ENCODE measurements at places on chromosomes 4 and X. TPM values are rescaled to one million over a fixed set of nuclear protein-coding genes. Genes with fewer than 3 reads are reported as not detected.

EPGN gene
- polyA plus RNA-seq = not detected

INTS6L gene
- polyA plus RNA-seq = 1.2 TPM

NWD2 gene
- polyA plus RNA-seq = 0.20 TPM

MND1 gene
- 3.0 TPM for polyA plus RNA-seq

SSX2 gene
- polyA plus RNA-seq = not detected

CLTRN gene
- polyA plus RNA-seq = 1.6 TPM

PNCK gene
- 24.5 TPM for polyA plus RNA-seq

LAP3 gene
- polyA plus RNA-seq = 36.6 TPM

DCTD gene
- polyA plus RNA-seq = 65.7 TPM

GAB1 gene
- 13.0 TPM for polyA plus RNA-seq

SSX3 gene
- not detected for polyA plus RNA-seq

CSAG1 gene
- polyA plus RNA-seq = 1.9 TPM

S100G gene
- not detected for polyA plus RNA-seq

MAGEE1 gene
- polyA plus RNA-seq = 15.9 TPM

GYPB gene
- not detected for polyA plus RNA-seq

RAB39B gene
- 10.9 TPM for polyA plus RNA-seq

ERAS gene
- 0.75 TPM for polyA plus RNA-seq

KIF4A gene
- 20.3 TPM for polyA plus RNA-seq

IL3RA gene
- 2.9 TPM for polyA plus RNA-seq

GPRASP2 gene
- 30.9 TPM for polyA plus RNA-seq
